ENCODE measurements at places on chromosomes 16 and 17. TPM values are rescaled to one million over a fixed set of nuclear protein-coding genes. Genes with fewer than 3 reads are reported as not detected.

CRISPLD2 gene
- 0.19 TPM for total RNA-seq

CDYL2 gene
- total RNA-seq: 63.3 TPM

CHAD gene
- total RNA-seq: not detected

EVI2B gene
- total RNA-seq: 18.7 TPM

GLIS2 gene
- 1.4 TPM for total RNA-seq

MMP25 gene
- total RNA-seq: 8.1 TPM

TBX2 gene
- total RNA-seq: not detected

STXBP4 gene
- total RNA-seq: 8.2 TPM

ATMIN gene
- total RNA-seq: 33.5 TPM

NRN1L gene
- total RNA-seq: not detected

TUBB3 gene
- 2.6 TPM for total RNA-seq

PRDM7 gene
- total RNA-seq: not detected

HBM gene
- not detected for total RNA-seq

NAGS gene
- 0.91 TPM for total RNA-seq

MMP28 gene
- total RNA-seq: not detected

GFAP gene
- total RNA-seq: not detected

CDH8 gene
- not detected for total RNA-seq

OGFOD3 gene
- total RNA-seq: 33.0 TPM

SNAI3 gene
- total RNA-seq: 3.3 TPM

TNFSF13 gene
- total RNA-seq: 3.5 TPM

TMEM235 gene
- total RNA-seq: not detected

SSH2 gene
- total RNA-seq: 42.8 TPM

CLEC10A gene
- total RNA-seq: not detected

MYH8 gene
- total RNA-seq: not detected

TP53TG3F gene
- not detected for total RNA-seq

KRTAP4-4 gene
- not detected for total RNA-seq

OR1A1 gene
- total RNA-seq: not detected

PDE6G gene
- total RNA-seq: 3.7 TPM

ABHD15 gene
- 20.1 TPM for total RNA-seq

TAF1C gene
- total RNA-seq: 61.1 TPM

WNT9B gene
- not detected for total RNA-seq

KAT7 gene
- 75.2 TPM for total RNA-seq

ITGAX gene
- 45.9 TPM for total RNA-seq

IGSF6 gene
- total RNA-seq: not detected

PRRT2 gene
- total RNA-seq: 1.6 TPM

CCDC102A gene
- 6.7 TPM for total RNA-seq

TSPOAP1 gene
- total RNA-seq: 23.6 TPM

RNF112 gene
- total RNA-seq: not detected

ARL17B gene
- 16.7 TPM for total RNA-seq

EFCAB5 gene
- total RNA-seq: 0.28 TPM

PMP22 gene
- total RNA-seq: 0.45 TPM

TMEM114 gene
- total RNA-seq: not detected
